NCI-H1092 treated with DMSO at 0.1 percent for 48 hours (cell line): ENCODE measurements at places on chromosomes 12 and 14.

GRCh38 chr12:25558586-25558985 lies 5.5 kb upstream of the LMNTD1 start:
- no peak for DNase-seq

DNA sequence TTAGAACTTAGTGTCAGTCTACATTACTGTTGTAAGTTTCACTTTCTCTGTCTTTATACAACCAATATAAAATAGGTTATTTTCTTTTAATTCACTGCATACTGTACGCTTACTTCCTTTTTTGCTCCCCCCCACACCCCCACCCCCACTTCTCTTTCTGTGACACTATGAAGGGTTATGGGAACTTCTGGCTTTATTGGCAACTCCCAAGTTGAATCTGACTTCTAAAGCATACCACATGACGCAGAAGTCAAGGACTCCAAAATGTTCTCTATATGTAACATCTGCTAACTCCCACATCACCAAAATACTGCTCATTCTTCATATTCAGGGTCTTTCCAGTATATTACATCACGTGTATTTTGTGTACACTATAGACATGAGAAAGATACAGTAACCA lies 81.2 kb upstream of the ATXN7L3B start:
- no peak for DNase-seq

DNA sequence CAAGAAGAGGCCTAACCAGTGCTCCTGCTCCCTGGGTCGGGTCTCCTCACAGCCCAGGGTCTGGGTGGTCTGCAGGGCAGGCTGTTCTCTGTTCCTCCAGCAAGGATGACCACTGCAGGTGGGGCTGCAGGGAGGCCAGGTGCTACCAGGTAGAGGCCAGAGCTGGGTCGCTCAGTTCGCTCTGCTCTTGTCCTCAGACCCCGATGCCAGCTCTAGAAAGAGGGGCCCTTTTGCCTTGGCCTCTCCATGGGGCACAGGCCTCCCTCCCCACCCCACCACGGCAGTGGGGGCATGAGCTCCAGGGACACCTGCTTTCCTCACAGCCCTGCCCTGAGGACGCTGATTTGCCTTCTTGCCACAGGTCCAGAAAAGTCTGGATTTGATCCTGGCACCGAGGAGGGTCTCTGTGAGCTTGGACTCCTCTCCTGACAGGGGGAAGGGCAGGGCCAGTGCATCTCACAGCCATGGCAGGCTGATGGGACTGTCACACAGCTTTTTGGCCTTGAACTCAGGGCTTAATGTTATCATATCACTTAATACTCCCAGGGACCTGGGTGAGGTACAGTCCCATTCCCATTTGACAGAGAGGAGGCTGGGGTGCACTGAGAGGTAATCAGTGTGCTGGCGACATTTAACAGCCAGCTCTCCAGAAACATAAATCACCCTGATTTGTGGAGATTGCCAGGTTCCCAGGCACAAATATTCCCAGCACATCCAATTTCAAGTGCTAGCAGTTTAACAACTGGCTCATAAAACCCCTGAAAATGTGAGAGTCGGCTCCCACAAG lies 273.0 kb upstream of the SFSWAP start:
- no peak for DNase-seq

GRCh38 chr14:94571950-94572349 lies 9.3 kb upstream of the SERPINA5 start:
- DNase-seq = no peak

DNA sequence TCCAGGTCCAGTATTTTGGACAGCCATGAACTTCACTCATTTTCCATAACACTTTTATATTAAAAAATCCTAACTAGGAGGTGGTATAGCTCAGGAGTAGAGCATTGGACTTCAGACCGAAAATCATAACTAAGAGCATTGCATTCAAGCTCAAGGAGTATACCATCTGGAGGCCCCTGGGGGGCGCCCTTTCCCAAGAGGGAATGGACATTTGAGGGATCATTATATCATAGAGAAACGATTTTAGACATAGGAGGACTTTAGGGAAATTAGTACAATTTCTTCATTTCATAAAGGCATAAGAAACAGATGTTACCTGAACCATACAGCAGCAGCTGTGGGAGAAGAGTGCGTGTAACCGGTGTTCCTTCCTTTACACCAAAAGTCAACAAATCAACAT lies 5.2 kb upstream of the ATG14 start:
- no peak for DNase-seq

- DNase-seq = no peak
These were observed at the start of gene FBLN5 for GRCh38 chr14:91947475-91948184. FBLN5 (minus strand) TSS chr14:91947694; CDS start chr14:91947229, 465 bp downstream.

DNA sequence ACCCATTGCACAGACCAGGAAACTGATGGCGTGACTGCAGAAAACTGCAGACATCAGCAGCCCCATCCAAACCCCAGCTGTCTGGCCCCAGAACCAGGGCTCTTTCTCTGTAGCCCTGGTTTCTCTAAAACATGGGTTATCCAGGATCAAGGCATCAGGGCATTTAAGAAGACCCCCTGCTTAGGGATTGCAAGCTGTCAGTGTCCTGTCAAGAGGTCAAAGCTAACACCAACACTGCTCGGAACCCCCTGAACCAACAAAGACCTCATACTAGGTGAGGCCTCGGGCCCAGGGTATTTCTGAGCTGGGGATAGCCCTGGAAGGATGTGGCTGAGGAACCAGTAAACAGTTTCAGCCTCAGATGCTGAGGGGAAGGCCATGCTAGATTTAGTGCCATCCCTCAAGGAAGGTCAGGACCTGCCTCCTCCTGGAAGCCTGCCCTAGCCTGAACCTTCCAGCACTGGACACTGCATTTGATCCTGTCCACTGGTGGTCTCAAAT lies 39.2 kb downstream of the BCL11B start:
- no peak for DNase-seq

- DNase-seq = peak; percentile 87
These were observed 841.1 kb downstream of the NRXN3 start for GRCh38 chr14:79011091-79011919.

- no peak for DNase-seq
These were observed 9.5 kb downstream of the NDRG2 start for GRCh38 chr14:21015312-21015711.

DNA sequence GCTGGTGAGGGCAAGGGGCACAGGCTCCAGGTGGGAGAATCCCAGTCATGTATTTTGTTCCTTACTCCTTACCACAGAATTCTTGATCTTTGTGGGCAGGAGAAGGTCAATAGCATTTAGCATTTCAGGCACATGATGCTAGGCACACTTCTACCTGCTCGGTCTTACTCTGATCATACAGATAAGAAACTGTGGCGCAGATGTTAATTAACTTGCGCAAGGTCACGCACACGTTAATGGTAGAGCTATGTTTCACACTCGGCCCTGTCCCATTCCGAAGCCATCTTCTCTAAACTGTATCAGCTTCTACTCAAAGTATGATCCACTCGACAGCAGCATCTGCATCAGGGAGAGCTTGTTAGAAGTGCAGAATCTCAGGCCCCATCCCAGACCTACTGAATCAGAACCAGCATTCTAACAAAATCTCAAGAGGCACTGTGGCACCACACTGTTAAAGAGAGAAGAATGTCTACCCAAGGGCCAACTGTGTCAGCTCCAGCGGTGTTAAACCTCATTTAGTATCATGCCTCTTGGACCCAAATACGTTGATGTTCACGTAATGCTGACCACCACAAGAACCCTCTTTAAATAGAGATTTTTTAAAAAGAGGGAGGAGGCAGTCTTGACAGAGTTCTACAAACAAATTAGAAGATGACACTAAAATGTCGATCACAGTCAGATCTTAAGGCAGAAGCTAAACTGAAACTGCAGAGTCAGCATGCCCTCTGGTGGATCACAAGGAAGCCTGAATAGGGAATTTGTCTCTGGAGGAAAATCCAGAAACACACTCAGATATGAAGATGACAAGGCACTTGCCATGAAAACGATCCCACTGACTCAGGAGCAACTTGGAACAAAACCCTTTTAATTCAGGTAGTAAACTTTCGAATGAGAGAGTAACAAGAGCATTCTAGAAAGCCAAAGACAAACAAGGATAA lies 7.3 kb downstream of the STXBP6 start:
- peak; percentile 49 for DNase-seq

- no peak for DNase-seq
These were observed 32.2 kb downstream of the TESC start for GRCh38 chr12:117067016-117067415.

GRCh38 chr14:49619730-49620129 lies 696 bp downstream of the RPL36AL start:
- peak; percentile 42 for DNase-seq

DNA sequence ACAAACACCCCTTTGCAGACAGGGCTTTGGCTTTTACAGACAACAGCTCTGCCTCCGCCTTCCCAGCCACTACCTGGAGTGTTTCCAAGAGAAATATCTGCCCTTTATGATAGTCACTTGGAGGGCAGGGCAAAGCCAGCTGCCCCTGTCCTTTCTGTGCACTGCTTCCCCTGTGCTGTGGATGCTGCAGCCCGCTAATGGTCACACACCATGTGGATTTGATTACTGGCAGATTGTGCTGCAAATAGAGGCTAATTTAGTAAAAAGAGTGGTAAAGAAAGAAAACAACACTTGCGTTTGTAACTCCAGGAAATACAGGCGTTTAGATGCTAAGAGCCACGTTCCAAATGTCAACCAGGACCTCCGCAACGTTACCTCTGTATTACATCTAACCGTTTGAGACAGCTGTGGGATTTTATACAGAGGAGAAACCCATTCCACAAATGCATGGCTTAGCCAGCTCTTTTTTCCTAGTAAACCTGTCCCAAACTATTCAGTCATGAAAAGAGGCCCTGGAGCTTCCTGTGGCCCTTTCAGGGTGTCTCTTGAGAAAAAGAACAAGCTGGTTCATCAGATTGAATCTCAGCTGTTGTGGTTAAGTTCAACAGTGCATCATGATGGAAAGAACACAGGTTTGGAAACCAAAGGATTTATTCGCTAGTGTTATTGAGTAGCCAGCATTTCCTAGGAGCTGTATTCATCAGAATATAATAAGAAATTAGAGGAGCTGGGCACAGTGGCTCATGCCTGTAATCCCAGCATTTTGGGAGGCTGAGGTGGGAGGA lies 30.1 kb upstream of the PWP1 start:
- peak; percentile 71 for DNase-seq

DNA sequence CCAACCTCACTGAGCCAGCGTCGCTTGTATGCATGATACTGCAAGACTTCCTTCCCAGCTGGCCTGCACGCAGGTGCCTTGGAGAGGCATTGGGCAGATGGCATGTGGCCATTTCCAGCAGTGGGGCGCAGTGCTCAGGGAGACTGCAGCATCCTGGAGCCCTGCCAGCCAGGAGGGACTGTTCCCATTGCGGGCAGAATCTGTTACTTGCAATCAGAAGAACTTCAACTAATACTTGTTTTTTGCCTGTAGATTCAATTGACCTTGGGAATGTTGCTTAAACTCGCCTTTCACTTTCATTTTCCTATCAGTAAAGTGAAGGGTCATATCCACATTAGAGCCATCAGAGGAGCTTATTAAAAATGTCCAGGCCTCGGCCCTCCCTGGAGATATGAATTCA lies 29.8 kb downstream of the ANKRD9 start:
- peak; percentile 50 for DNase-seq

DNA sequence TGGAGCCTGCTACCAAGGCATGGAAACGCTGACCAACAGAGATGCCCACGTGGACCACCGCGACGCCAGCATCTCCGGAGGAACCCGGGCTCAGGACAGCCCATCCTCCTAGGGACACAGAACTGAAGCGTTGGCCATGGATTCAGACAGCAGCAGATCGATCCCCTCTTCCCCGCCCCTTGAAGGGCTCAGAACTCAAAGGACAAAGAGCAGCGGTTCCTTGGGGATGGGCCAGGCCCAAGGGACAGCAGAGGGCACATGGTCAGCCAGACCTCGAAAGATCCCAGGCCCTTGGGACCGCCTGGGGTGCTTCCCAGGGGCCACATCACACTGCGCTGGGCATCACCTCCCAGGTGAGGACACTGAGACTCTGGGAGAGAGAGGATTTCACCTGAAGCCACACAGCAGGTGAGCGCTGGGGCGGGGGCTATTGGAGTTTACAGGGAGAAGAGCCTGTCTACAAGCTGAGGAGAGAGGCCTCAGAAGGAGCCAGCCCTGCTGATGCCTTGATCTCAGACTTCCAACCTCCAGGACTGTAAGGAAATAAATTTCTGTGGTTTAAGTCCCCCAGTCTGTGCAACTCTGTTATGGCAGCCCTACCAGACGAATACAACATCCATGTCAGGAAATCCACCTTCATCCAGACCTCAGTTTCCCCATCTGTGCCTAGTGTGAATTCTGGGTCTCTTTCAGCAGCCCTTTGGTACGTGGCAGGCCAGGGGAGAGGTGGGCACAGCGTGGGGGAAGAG lies 49.4 kb downstream of the CCNK start:
- DNase-seq = no peak

DNA sequence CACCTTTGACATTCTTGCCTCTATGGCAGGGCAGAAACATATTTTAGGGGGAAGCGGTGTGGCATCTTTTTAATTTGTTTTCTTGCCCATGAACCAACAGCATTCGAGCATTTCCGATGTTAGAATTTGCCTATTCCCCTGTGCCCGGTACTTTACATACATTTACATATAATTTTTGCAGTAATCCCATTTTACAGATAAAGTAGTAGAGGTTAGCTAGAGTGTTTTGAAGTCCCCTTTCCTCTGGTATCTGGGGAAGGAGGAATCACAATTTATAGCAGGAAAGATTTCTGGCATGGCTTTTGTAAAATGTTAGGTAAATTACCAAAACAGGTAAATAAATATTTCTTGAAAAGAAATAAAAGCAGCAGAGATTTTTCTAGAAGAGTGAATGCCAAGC lies 1.6 kb downstream of the BORCS5 start:
- no peak for DNase-seq

GRCh38 chr12:78703820-78704525 lies 160.6 kb upstream of the SYT1 start:
- DNase-seq = no peak

- no peak for DNase-seq
These were observed 74.8 kb upstream of the CLMN start for GRCh38 chr14:95394297-95395097.

GRCh38 chr14:21102521-21103410 lies 1.9 kb downstream of the TMEM253 start:
- DNase-seq = no peak

- no peak for DNase-seq
These were observed 195.0 kb upstream of the AMIGO2 start for GRCh38 chr12:47274760-47275159.

- DNase-seq = no peak
These were observed 185.7 kb upstream of the NTF3 start for GRCh38 chr12:5246196-5246595.

DNA sequence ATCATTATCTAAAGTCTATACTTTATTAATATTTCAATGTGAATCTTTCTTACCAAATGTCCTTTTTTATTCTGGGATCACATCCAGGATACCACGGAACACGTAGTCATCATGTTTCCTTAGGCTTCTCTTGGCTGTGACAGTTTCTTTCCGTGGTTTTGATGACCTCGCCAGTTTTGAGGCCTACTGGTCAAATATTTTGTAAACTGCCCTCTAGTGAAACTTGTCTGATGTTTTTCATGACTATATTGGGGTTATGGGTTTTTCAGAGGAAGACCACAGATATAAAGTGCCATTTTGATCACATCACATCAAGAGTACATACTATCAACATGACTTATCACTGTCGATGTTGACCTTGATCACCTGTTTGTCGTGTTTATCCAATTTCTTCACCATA lies 14.1 kb upstream of the SERPINA6 start:
- no peak for DNase-seq

- DNase-seq = no peak
These were observed 82.0 kb upstream of the SFSWAP start for GRCh38 chr12:131628766-131629448.

GRCh38 chr12:53578783-53579182 lies 47.4 kb downstream of the ATF7 start:
- DNase-seq = no peak

- DNase-seq = no peak
These were observed 15.6 kb downstream of the TSPAN9 start for GRCh38 chr12:3092764-3093163.
